Body of pancreas (tissue), 4 donors: ENCODE measurements at places on chromosomes 16 and 17.

- DNase-seq: peak; percentile 44
These were observed 7.6 kb downstream of the HDAC5 start for GRCh38 chr17:44115585-44116415.

- no peak for DNase-seq
These were observed 21.9 kb downstream of the ADORA2B start for GRCh38 chr17:15966879-15967248.

- DNase-seq: peak; percentile 39
These were observed 1.6 kb upstream of the LDAF1 start for GRCh38 chr16:21156767-21157467.

DNA sequence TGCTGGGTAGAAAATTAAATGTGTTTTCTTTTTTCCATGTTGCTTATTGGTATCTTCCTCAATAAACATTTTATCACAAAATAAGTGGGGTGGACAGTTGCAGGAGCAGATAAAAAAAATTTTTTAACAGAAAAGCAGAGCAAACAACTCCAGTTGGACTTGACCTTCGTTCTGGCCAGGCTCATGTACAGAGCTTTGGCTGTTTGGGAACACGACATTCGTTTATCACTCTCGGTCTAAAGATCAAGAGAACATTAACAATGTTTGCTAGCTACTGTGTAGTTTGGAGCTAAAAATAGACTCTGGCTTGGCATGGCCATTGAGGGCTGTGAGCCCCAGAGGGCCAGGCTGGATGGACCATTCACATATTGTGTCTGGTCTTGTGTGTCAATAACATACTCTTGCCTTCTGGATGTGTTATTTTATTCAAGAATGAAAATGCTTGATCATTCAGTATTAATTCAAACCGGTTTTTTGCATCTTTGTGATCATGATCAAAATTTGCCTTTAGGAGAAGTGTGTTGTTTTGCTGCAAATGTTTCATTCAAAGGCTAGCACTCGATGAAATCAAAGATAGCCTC is 56.6 kb downstream of the TMEM186 start:
- DNase-seq: peak; percentile 78
